Esophagus squamous epithelium (tissue), 5 donors: ENCODE measurements at places on chromosomes 7 and 10. TPM values are rescaled to one million over a fixed set of nuclear protein-coding genes. Genes with fewer than 3 reads are reported as not detected.

DNA sequence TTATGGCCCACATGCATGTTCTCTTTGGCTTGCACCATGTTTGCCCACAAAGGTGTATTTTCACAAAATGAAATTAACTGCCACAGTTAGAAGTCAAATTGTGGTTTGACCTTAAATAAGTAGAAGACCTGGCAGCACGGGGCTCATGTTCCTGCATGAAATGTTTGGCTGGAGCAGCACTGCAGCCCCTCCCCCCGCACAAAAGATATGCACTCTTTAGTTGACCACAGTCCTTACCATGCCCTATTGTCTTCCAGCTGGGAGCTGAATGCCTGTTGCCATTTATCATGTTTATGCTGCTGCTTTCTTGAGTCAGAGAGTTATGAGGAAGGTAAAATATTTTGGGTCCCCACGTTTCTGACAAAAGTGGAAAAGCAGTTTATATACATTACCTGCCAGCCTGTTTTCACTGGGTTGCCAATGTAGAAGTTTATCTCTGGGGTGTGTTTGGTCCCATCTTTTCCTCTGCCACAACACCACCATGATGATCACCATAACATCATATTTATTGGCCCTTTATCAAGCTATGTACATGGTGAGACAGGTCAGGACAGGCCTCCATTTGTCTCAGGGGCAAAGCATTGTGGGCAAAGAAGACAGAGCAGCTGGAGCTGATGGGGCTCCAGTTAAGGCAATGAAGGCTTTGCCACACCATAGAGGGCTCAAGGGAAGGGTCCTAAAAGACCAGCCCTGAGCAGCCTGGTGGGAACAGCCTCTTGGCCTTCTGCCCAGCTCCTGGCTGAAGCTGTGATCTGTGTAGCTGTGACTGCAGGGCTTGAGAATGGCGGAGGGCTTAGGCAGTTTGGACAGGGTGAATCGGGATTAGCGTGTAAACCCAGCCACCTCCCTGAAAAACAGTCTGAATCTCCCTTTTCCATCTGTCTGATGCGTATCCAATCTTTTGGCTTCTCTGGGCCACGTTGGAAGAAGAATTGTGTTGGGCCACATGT is 5.4 kb downstream of the PRF1 start:
- no peak for DNase-seq

DNA sequence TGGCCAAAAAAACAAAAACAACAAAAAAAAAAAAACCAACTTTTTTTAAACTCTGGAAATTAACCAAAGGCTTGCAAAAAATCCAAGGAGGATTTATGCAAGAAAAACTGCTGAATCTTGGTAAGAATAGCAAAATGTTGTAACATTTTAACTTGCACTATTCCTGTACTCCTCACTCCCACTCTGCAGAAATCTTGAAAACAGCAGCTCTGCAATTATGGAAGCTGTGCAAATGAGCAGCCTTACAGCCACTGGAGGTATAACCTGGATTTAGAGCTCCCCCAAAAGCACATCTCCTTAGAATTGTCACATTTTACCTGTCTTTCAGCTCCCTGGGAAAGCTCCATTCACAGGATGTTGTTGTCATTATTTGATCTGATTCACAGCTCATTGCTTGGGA is 41.8 kb upstream of the LRGUK start:
- no peak for DNase-seq

GRCh38 chr7:152893801-152894294 is 134.3 kb downstream of the ACTR3B start:
- DNase-seq: no peak

DNA sequence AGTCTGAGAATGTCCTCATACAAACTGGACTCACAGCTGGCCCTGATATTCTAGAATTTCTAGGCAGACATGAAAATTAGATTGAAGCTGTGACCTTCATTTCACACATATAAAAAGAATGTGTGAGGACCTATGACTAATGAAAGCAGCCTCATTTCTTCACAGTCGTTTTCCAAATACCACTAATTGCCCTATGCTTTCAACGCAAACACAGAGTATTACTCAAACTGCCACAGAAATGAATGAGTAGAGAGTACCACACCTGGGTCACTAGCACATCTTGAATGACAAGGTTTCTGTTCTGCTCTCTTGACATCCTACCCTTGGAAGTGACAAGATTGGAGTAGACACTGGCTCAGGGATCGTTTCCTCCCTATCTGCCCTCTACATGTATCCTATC is 142.4 kb downstream of the C1GALT1 start:
- no peak for DNase-seq

GRCh38 chr7:76334320-76334967 is 24.3 kb downstream of the YWHAG start:
- no peak for DNase-seq

DNA sequence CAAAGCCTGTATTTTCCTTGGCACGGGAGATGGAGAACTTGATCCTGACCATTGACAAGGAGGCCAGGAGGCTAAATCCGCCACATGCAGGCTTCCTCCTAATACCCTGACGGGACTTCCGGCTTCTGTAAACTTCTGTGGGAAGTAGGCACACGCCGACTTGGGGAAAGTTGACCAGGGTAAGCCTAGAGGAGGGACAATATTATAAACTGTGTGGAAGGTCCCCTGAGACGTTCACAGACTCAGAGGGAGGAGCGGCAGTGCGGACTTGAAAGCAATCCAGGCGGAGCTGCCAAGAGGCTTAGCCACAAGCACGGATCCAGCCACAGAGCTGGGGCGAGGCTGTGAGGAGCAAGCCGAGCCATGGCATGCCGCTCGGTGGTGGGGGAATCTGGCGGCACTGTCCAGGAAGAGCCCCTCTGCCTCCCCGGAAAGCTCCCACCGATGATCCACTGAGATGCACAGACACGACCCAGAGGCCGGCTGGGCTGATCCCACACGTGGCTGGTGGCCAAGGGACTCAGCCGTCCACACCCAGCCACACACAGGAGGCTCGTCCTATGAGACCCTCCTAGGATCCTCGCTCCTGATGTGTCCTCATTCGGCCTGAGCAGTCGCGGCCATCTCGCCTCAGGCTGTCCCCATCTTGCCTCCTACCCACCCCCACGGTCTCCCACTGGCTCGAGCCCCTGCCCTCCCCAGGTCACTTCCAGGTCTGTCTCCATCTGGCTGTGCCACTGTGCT is 40.0 kb upstream of the INSIG1 start:
- no peak for DNase-seq

DNA sequence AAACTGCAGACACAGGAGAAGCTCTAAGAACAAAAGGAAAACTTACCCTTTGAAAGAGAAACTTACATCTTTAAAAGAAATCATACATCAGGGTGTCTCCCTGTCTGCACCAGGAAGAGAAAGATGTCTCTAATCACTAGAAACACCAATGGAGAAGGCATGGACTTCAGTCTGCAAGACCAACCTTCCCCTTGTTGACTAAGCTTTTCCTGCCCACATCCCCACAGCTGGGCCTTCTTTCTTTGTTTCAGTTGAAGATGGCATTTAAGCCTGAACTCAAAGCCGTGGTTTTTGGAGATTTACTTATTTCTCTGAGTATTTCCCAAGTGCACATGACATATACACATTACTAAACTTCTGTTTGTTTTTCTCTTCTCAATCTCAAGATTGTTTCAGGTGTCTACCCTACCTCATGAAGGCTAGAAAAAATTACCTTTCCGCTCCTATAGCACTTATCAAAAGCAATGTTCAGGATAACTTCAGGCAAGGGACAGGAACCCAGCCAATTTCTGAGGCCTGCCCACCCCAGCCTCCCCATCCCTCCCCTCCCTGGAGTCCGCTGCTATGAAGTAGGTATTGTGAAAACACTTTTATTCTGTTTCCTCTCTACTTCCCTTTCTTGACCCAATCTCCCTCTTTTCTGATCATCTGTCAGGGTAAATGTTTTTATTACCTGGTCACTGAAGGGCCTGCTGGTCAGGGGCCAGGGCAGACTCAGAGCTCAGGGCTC is 2.8 kb upstream of the SLC29A3 start:
- no peak for DNase-seq

GRCh38 chr10:22324413-22324812 is 3.5 kb downstream of the BMI1 start:
- no peak for DNase-seq

- DNase-seq: no peak
These were observed 29.6 kb downstream of the AMZ1 start for GRCh38 chr7:2717293-2718261.

- no peak for DNase-seq
These were observed 276.7 kb downstream of the PARD3 start for GRCh38 chr10:34538281-34538829.

GRCh38 chr7:19798986-19799385 is 25.6 kb upstream of the TMEM196 start:
- no peak for DNase-seq

GRCh38 chr10:3709456-3710060 is 75.5 kb downstream of the KLF6 start:
- DNase-seq: no peak

GRCh38 chr7:32360127-32360526 is 130.1 kb downstream of the LSM5 start:
- DNase-seq: no peak

GRCh38 chr10:103492655-103493261 is 747 bp upstream of the NEURL1 start:
- DNase-seq: no peak

DNA sequence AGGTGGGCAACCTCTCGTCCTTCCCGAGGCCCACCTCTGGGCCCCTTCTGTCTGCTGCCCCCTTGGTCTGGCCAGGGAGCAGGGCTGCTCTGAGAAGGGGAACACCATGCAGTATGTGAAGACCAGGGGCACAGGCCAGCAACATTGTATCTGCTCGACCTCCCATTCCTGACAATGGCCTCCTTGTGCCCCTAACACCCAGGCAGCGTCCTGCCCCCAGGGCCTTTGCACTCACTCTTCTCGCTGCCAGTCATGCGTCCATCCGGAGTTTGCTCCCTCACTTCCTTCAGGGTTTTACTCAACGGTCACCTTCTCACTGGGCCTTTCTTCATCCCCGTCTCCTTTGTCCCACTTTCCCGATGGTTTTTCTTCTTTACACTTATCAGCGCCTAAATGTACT is 232.9 kb upstream of the GRB10 start:
- DNase-seq: no peak

DNA sequence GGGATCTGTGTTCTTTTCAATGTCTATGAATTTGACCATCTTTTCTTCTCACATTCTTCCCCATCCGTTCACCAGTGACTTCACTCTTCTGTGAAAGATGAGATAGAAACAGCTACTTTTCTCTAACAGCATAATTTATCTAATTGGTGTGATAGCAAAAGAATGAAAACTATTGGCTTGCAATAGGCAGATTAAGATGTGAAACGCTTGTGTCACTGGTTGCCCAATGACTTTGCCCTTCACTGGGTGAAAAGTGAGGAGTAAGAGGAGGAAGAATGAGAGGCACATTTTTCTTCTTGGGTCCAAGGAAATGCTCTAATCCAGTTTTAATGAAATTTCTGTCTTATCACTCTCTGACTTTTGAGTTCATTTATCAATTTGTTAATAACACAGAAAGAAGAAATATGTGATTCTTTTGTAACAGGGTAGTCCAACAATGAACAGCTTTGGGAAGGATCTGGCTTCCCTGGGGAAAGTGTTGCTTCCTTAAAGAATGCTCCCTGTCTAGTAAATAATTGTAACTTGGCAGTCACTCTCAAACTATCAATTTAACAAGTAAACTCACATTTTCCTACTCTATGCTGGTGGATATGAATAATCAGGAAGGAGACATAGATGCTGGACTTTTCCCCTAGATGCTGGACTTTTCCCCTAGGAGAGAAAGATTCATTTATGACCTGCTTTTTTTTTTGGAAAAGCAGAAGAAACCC is 35.1 kb downstream of the BET1 start:
- no peak for DNase-seq

DNA sequence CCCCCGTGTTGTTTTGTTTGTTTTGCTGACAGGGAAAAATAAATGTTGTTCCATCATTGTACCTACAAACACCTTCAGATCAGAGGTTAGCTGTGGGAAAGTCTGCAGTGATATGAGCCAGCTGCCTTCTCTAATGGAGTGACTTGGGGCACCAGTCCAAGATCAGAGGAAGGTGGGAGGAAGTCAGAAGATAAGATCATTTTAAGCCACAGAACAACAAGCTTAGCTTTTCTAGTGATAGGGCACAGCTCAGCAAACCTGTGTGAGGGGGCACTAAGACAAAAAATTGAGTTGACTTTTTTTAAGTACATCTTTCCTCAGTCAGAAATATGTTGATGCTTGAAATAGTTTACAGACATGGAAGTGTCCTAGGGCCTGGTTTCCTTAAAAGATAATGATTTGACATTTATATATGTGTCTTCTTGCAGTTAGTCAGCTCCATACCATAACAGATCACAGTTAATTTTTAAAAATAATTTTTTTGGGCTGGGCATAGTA is 240.3 kb upstream of the KAT6B start:
- DNase-seq: no peak

GRCh38 chr7:15862016-15862780 is 175.7 kb upstream of the MEOX2 start:
- no peak for DNase-seq

DNA sequence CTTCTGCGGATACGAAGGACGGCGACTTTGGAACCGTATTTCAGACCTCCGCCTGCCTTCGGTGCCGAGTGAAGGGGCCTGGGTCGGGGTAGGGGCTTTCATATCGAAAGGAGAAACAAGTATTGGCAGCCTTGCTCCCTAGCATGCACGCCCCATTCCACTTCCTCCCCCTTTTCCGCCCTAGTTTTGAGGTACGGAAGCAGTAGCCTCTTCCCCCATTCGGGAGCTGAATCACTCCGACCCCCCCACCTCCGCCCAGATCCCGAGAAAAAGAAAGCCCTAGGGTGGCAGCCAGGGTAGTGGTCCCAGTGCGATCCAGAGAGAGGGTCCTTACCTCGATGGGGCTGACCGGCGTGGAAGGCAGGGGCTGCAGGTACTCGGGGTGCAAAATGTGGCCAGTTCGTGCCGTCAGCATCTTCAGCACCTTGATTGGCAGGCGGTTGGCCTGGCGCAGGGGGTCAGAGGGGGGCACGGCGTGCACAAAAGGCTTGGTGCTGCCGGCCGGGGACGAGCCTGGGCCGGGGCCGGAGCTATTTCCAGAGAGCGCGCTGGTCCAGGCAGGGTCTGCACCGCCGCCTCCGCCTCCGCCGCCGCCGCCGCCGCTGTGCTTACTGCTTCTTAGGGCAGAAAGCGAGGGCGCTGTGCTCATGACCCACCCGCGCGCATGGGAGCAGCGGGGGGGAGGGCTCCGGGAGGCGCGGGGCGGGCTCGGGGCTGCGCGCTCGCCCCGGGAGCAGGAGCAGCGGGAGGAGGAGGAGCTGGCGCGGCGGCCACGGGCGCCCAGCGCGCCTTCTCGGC is 594 bp downstream of the ZNF503 start:
- DNase-seq: no peak

- no peak for DNase-seq
These were observed 62.1 kb upstream of the NCAPG2 start for GRCh38 chr7:158766570-158767281.

GRCh38 chr10:26205223-26205622 is 11.4 kb upstream of the GAD2 start:
- no peak for DNase-seq

GRCh38 chr10:78015546-78015945 is 13.8 kb downstream of the POLR3A start:
- no peak for DNase-seq

Gene CTAGE8
- total RNA-seq: 4.5 TPM

Gene TSPAN12
- 8.3 TPM for total RNA-seq

Gene PROSER2
- total RNA-seq: 15.5 TPM

Gene PIK3CG
- total RNA-seq: 3.2 TPM

Gene CYP2W1
- total RNA-seq: not detected

Gene DLX6
- not detected for total RNA-seq

Gene ADD3
- 52.5 TPM for total RNA-seq

Gene MIOS
- 62.9 TPM for total RNA-seq

Gene HMX2
- total RNA-seq: not detected

Gene CYP3A4
- not detected for total RNA-seq
